ENCODE measurements at places on chromosomes 7 and 10.
A peak's percentile ranks its signal among the peaks of the same experiment; 100 is the strongest.

GRCh38 chr7:90595801-90596670, at the start of gene CDK14:
TSS of gene CDK14 (plus strand) at chr7:90596321. CDS start at chr7:90596628, 307 bp downstream.
- peak; percentile 91 for DNase-seq

GRCh38 chr10:77284797-77285196, 352.8 kb downstream of the KCNMA1 start:
- no peak for DNase-seq

- no peak for DNase-seq
Observed at GRCh38 chr7:7921830-7922229, 46.8 kb upstream of the GLCCI1 start.

- no peak for DNase-seq
Observed at GRCh38 chr7:132609222-132609621, 33.0 kb upstream of the PLXNA4 start.

DNA sequence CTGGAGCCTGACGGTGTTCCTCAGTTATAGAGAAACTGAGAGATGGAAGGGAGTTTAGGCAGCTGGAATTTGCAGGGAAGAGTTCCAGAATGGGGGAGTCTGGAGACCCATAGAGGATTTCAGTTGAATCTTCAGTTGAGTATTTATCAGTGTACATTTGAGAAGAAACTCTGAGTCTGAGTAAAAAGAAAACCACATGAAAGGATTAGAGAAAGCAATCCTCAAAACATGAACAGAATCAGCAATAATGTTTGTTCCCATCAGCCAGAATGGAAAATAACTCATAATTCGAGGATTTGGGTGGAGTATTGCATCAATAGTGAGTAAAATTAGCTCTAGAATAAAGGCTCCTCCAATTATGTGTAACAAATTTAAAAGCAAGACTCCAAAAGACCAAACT, 130.0 kb upstream of the AHR start:
- DNase-seq = no peak

DNA sequence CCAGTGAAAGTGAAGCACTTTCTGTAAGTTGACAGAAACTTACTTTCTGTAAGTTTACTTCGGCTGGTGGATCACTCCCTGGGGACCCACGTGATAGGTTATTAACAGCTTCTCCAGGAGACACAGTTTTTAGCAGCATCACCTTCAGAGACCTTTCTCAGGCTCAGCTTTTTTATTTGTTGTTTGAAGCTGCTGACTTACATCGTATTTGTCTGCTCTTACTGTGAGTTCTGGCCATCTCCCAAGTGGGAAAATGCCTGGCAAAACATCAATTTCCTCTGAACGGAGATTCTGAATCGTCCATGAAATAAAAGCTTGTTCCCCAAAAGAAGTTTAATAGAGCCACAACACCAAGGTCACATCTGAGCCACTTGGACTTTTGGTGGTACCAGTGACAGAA, 178.7 kb upstream of the PODXL start:
- DNase-seq = no peak

- no peak for DNase-seq
Observed at GRCh38 chr7:111638078-111638477, 75.8 kb upstream of the IMMP2L start.

DNA sequence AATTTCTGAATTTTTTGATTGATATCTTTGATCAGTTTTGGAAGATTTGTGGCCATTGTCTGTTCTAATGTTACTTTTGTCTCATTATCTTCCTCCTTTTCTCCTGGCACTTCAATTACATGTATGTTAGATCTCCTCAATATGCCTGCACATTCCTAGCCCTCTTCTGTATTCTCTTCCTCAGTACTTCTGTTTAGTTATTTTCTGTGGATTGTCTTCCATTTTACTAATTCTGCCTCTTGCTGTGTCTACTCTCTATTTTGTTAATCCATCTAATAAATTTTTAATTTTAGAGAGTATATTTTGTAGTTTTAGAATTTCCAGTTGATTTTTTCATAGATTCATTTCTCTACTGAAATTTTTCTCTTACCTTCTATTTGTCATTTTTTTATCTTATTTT, 137.1 kb downstream of the INSYN2A start:
- no peak for DNase-seq

DNA sequence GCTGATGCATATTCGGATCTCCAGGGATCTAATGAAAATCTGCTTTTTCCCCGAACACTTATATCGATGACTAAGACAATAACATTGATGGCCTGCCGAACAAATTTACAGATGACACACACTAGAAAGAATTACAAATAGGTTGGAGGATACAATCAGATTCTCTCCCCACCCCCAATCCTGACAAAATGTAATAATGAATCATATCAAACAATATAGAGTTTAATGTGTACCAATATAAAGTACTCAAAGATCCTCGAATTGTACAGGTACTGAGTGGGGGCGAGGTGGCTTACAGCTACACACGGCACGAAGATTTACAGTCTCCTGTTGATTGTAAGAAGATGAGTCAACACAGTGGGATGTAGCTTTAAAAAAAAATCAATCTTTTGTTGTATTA, 182.7 kb upstream of the MKLN1 start:
- no peak for DNase-seq

- DNase-seq = no peak
Observed at GRCh38 chr10:108633046-108633445, 1290.3 kb downstream of the XPNPEP1 start.

DNA sequence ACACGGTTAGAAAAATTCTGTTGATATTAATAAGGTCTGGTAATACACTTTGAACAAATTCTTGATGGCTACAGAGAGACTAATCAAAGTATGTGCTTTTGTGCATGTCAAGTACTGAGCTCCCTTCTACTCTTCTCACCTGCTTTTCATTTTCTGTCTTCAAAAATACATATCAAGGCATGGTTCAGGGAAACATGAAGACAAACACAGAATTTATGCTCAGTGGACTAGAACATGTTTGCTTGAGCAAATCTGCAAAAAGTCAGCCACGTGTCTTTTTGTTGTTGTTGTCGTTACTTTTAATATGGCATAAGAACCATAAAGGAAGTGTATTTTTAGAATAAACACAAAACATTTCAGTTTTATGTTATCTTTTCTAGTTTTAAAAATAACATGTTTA, 21.9 kb downstream of the CDK13 start:
- DNase-seq = no peak

- DNase-seq = peak; percentile 71
Observed at GRCh38 chr10:102421757-102422512, 1.3 kb downstream of the FBXL15 start.

DNA sequence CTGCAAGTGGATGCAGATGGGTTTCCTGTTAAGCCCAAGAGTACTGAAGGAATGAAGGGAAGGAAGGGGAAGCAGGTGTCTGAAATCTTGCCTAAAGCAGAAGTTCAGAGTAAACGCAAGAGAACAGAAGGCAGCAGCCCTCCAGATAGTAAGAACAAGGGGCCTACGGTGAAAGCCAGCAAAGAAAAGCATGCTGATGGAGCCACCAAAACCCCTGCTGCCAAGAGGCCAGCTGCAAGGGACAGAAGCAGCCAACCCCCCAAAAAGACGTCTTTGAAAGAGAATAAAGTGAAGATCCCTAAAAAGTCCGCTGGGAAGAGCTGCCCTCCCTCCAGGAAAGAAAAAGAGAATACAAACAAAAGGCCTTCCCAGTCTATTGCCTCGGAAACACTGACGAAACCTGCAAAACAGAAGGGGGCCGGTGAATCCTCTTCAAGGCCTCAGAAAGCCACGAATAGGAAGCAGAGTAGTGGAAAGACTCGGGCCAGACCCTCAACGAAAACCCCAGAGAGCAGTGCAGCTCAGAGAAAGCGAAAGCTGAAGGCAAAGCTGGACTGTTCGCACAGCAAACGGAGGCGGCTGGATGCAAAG, 152.5 kb downstream of the LCOR start:
- DNase-seq = no peak

GRCh38 chr7:20510573-20510900, 104.9 kb upstream of the ABCB5 start:
- no peak for DNase-seq

DNA sequence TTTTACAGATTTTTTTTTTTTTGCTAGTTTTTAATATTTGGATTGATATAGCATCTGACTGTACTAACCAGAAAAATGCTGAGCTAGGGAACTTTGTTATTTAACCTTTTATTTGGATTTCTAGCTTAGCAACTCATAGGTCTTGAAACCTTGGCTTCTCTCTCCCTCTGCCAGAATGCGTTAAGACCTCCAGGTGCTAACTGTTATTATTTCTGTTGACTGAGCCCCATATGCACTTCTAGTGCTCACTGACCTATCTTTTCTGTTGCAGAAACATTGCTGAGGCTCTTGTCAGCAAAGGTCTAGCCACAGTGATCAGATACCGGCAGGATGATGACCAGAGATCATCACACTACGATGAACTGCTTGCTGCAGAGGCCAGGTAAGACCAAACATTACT, 143.6 kb downstream of the LRRC4 start:
- DNase-seq = no peak

GRCh38 chr10:61176424-61176823, 232.4 kb upstream of the RHOBTB1 start:
- no peak for DNase-seq

DNA sequence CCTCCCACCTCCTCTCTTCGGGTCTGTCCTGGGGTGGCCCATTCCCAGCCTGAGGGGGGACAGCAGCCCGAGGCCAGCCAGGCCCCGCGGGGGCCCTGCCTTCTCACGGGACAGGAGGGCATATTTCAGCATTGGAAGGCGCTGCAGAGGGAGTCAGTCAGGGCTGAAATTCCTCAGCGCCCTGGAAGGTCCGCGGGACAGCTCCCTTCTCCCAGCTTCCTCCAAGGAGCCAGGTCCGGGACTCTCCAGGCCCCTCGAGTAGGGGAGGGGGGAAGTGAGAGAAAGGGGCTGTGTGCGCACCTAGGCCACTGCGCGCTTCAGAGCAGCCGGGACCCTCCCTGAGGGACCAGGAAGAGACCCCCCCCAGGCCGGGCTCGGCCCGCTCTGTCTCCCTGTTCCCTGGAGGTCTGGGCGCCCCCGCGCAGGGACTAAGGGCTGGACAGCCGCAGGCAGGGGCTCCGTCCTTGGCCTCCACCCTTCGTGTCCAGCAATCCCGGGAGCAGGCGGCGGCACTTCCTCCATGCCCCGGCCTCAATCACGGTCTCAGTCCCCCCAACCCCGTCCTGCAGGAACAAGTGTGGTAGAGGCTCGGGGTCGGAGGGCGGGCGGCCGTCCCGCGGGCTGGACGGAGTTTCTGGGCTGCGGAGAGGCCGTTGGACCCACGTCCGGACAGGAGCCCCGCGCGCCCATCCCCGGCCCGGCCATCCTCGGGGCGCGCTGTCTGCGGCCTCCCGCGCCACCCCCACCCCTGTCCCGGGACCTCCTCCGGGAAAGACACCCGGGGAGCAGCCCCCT, 6.0 kb upstream of the ELFN1 start:
- DNase-seq = no peak

DNA sequence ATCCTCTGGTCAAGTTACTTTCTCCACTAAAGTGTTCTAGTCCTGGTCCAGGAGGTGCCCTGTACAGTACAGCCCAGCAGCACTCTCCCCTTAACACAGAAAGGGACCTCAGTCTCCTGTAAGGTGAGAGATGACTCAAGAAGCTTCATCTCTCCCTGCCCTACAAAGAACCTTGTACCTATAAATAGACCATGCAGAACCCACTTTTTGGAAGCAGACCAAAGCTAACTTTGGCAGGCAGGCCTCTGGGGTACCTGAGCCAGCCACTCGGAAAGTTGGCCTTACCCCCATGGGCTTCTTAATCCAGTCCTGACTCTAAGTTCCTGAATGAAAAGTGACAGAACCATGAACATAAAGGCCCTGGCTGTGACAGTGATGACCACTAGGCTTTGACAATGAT, 454.8 kb downstream of the KCNMA1 start:
- DNase-seq = no peak

- DNase-seq = peak; percentile 7
Observed at GRCh38 chr10:90602862-90603610, 254.8 kb downstream of the HTR7 start.

- peak; percentile 37 for DNase-seq
Observed at GRCh38 chr10:116627386-116627933, 6.7 kb downstream of the PNLIPRP2 start.

- DNase-seq = no peak
Observed at GRCh38 chr7:80235334-80235733, 100.7 kb downstream of the GNAI1 start.

GRCh38 chr10:103541616-103542015, 48.1 kb downstream of the NEURL1 start:
- no peak for DNase-seq

DNA sequence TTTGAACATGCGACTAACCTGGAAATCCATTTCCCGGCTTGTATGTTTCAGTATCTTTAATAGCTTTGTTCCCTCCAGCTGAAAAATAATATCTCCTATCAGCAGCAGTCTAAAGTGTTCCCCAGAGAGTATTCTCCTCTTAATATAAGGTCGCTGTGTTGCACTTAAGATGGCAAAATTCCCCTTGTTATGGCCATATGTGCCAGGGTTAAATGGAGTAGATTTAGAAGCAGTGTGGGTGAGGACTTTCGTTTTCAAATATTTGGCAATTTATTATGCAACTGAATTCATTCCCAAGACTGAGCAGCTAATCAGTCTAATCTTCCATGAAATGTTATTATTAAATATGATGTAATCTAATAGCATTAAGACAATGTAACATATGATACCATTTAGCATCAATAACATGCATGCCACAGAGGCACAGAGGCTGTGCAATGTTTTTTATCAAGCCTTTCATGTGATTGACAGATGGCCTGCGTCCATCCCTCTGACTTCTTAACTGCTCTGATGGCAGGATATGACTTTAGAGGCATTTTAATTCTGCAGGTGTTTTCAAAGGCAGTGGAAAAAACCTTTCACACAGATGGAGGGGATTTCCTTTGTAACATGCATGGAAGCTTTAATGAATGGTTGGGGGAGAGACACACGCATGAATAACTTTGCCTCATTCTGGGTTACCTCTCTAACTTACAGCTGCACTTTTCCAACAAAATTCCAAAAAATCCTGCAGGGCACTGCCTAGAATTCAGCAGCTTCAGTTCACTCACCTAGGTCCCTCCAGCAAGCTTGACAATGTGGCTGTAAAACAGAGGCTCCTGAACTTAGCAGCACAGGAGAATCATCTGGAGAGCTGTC, 55.1 kb upstream of the ZPBP start:
- no peak for DNase-seq

DNA sequence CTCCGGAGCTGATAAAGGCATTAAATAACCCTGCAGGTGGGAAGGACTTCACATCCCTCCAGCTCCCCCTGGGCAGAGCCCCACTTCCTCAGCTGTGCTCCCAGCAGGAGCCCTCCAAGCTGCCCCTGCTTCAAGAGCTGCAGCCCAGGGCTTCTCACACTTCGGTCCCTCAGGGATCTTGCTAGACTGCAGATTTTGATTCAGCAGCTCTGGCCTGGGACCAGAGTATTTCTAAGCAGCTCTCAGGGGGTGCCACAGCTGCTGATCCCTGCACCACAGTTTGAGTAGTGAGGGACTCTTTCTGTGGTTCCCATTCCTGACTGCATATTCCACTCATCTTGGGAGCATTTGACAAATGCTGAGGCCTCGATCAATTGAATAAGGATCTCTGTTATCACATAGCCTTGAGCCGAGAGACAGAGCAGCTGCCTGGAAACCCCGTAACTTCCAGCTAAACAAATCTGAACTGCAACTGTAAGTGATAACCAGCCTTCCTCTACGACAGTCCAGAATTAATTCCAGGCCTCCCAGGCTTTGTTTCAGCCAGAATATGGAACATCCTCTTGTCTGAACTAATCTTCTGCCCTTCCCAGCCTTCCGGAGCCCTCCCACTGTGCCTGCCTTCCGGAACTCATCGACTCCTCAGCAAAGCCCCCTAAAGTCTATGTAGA, 161.4 kb downstream of the CCDC3 start:
- no peak for DNase-seq

- DNase-seq = no peak
Observed at GRCh38 chr10:129849853-129850252, 114.2 kb downstream of the EBF3 start.

Measured in GM23248 (cell line).